ENCODE measurements at places on chromosomes 4 and X.
A peak's percentile ranks its signal among the peaks of the same experiment; 100 is the strongest.

- no peak for DNase-seq
These were observed 82.9 kb downstream of the CLCN4 start for GRCh38 chrX:10239611-10240064.

- no peak for DNase-seq
These were observed 143.9 kb upstream of the TBL1X start for GRCh38 chrX:9320940-9321339.

DNA sequence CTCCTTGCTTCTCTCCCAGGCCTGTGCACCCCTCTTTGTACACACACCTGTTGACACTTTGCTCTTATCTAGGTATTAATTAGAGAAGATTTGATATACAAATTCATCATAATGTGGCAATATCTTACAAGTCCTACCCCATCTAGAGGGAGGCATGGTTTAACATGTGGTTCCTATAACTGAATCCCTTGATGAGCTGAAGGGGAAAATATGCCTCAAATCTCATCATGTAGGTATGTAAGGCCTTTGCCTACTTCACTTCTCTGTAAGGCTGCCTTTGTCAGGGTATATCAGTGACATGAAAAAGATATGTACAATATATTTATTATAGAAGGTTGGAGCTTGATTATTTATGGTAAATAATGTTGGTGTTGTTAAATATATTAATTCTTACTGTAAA lies 31.9 kb downstream of the HTR2C start:
- no peak for DNase-seq

DNA sequence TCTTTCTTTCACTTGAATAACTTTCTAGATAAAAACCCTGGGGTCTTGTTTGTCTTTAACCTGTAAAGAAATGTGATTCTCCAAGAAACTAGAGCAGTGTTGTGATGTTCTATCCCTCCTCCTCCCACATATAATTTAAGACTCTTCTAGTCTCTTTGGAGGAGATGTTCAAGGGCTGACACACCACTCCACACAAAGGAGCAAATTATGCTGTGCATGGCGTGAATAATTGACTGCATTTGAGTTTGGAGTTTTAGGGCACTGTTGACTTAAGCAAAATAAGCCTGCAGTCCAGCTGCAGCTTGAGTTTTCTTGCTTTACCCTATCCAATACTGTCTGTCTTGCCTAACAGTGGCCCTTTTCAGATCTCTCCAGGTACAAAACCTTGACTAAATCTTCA lies 119.7 kb downstream of the CHRDL1 start:
- no peak for DNase-seq

DNA sequence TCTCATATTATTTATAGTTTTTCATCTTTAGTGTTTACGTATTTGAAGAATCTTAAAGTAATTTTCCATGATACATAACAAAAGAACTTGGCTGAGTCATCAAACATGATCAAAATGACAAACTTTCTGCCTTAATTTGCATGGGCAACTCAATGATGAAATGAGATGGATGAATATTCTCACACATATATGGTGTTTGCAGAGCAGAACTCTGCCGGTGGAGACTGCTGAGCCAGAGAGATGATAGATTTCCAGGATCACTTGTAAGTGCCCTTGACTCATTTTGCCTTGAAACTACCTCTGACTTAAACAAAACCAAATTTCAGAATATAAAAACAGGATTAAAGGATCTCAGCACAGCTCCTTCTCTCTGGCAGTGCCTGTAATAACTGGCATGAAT lies 38.2 kb downstream of the TRPC3 start:
- no peak for DNase-seq

- DNase-seq, result no peak
These were observed 113.8 kb upstream of the STIM2 start for GRCh38 chr4:26746802-26747213.

GRCh38 chr4:43716721-43717395 lies 731.8 kb downstream of the KCTD8 start:
- no peak for DNase-seq

DNA sequence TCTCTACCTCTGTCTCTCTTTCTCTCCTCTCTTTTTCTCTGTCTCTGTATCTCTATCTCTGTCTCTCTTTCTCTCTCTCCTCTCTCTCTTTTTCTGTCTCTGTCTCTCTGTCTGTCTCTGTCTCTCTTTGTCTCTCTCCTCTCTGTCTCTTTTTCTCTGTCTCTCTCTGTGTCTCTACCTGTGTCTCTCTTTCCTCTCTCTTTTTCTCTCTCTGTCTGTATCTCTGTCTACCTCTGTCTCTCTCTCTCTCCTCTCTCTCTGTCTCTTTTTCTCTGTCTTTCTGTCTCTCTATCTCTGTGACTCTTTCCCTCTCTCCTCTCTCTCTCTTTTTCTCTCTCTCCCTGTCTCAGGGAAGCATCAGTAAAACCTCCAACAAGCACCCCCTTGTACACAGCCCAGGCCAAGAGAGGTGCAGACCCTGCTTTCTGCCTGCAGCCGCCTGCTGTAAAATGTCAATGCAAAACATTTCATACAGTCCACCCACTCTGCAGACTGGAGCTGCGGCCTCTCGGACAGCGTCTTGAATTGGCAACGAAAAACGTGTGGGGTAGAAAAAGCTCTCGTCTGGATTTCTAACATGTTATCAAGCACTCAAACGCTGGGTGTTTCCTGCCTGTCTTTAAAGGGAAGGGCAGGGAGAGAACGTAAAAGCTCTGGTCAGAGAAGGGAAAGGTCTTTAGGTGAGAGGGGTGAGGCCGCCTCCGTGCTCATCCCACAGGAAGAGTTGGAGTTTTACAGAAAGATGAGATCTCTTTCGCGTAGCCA lies 3.7 kb upstream of the SHOX start:
- DNase-seq, result peak; percentile 38

DNA sequence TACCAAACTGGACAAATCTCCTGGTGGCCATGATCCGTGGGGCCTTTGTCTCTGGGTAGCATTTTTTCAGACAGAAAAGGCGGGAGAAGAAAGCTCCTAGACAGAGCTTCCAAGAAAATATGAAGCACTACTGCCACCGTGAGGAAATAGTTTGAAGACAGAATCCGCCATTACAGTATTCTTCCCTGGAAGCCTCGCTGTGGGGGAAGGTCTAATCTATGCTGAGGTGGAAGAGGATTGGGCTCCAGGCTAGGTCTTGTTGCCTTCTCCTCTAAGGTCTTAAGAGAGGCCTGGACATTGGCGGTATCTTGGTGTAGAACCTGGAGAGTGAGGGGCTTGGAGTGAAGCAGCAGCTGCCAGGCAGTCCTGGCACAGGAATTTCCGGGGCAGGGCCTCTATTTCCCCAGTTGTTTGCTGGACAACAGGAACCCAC lies 218.9 kb downstream of the OR13H1 start:
- DNase-seq, result peak; percentile 31

GRCh38 chrX:94743478-94743877 lies 1069.5 kb downstream of the FAM133A start:
- no peak for DNase-seq

DNA sequence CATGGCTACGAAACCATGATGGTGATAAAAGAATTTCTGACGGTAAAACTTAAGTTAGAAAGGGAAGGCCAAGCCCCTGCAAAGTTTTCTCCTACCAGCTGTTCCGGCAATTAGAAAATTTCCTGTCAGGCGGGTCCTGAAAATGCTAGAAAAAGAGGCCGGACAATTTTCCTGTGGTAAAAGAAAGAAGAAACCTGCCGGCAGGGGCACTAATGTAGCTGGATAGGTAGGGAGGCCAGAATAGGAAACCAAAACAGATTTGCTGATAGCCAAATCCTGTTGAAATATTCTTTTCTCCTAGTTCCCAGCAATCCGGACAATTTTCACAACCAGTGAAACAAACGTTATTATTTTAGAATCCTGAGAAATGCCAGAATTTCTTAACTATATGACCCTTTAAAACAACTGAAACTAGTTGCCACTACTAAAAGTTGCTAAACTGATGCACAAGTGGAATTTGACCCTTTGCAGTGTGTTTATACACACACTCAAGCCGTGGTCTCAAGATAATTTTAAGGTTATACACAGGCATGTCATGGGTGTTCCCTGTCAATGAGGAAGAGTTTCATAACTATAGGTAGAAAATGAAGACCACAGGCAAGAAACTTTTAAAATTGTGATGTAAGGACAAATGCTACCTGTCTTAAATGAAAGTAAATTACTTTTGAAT lies 47.7 kb downstream of the RPS6KA3 start:
- DNase-seq, result peak; percentile 28

DNA sequence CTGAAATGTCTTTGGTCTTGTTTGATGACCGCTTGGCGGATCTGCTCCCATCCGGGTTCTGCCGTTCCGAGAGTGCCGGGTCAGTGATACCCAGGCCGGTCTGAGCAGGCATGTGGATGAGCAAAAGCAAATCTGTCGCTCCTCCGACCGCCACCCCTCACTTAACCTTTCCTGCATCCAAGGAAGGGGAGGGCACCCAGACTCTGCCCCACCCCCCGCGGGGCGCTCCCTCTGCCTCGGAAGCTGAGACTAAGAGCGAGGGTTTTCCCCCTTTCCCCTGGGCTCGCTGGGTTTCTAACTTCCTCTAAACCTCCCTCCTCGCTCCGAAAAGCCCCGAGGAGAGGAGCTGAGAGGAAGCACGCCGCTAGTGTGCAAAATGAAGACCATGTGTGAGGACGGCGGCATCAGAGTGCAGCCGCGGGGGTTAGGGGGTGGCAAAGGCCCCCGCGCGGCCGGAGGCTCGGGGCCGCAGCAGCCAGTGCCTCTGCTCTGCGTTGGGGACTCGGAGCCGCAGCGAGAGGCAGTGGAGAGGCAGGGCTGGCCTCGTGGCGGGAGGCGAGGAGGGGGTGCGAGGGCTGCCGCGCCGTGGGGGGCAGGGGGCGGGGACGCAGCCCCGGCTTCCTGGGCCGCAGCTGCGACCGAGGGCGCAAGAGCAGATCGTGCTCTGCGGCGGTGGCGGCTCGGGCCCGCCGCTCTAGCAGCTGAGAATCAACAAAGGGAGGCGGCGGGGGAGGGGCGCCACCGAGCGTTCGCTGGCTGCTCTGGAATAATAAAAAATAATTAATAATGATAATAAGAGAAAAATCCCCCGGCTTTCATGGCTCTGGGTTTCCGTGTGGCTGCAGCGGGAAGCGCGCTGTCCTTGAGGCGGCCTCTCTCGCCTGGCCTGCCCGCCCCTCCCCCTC lies 55.8 kb upstream of the BCOR start:
- DNase-seq, result peak; percentile 44

GRCh38 chr4:123832173-123833026 lies 435.8 kb downstream of the SPRY1 start:
- DNase-seq, result peak; percentile 30

GRCh38 chr4:10204401-10205058 lies 87.9 kb upstream of the WDR1 start:
- no peak for DNase-seq

DNA sequence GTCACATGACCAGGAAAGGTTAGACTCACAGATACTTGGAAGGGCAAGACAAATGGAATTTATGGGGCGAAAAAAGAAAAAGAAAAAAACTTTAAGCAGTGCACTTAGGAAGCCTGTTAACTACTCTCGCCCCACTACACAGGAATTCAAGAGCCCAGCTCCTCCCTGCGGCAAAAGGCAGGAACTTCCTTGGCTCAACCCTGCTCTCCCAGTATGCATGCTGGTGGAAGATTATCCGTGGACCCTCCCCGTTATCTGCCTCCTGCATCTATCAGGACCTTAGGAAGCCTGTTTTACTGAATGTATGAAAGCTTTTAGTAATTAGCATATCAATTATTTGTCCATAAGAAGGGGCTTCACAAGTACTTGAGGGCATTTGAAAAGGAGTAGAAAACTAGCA lies 40.1 kb upstream of the RPA4 start:
- peak; percentile 91 for DNase-seq

DNA sequence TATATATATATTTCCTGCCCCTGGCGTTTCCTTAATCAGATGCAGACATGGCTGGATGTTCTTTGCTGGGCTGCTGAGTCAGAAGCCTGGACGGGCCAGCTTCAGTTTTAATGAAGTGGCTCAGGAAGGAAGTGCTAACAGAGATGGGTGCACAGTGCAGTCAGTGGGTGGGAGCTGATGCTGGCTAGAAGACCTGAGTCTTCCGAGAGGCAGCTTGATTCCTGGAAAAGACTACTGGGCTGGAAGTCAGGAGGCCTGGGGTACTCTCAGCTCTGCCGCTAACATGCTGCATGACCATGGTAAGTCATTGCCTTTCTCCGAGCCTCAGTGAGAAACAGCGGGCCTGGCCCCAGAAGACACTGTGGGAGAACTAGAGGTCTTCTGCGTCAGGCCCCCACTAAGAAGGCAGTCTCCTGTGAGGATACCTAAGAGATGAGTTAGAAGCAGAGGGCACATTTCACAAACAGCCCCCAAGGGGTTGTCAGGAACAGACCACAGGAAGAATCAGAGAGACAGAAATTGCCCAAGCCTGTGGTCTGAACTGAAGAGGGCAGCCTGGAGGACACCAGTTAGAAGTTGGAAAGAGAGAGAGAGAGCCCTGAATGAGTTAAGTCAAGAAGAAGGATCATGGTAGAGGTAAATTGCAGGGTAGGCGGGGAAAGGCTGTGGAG lies 8.3 kb upstream of the CD40LG start:
- no peak for DNase-seq

DNA sequence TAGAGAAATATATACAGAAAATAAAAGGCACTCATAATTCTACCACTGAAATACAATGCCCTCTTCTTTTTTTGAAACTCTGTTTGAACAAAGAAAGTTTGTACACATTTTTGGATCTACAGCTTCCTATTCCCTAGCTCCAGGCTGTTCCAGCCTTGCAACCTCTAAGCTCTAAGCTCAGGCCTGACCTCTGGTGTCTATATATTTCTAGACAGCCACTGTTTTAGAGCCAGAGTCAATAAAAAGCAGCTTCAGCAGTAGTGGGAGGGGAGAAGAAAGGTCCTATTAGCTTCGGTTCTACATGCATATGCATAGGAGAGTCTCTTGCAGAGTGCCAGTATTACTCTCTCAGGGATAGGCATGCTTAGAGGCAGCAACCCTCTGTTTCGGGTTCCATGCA lies 39.7 kb downstream of the CLDN2 start:
- DNase-seq, result peak; percentile 44

DNA sequence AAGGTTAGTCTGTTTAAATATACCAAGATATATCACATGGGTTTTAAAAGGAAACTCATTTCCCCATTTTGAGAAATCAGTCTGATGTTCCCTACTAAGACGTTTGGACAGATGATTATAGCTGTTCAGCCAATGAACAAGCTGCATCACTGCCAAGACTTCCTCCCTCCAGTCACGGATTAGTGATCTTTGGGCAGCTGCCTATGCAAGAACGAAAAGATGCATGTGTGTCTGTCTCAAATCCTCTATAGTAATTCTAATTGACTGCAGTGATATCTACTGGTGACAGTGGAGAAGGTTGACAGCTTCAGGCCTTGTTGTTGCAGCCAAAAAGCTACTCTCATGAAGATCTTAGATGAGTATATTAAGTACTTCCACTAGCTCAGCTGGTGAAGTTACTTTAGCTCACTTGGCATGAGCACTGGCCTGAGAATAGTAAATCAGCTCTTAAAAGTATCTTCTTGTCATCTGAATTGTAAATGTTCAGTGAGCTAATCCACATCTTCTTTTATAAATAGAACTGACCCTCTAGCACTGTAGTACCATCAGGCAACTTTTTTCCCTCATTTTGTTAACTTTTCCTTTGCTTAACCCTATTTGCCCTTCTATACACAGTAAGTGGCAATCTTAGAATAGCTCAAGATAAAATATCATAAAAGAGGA lies 134.5 kb upstream of the PCDH10 start:
- DNase-seq, result no peak

GRCh38 chrX:68945603-68946228 lies 116.9 kb downstream of the EFNB1 start:
- peak; percentile 57 for DNase-seq
